ENCODE measurements at places on chromosomes 6 and 20. TPM values are rescaled to one million over a fixed set of nuclear protein-coding genes. Genes with fewer than 3 reads are reported as not detected.

DNA sequence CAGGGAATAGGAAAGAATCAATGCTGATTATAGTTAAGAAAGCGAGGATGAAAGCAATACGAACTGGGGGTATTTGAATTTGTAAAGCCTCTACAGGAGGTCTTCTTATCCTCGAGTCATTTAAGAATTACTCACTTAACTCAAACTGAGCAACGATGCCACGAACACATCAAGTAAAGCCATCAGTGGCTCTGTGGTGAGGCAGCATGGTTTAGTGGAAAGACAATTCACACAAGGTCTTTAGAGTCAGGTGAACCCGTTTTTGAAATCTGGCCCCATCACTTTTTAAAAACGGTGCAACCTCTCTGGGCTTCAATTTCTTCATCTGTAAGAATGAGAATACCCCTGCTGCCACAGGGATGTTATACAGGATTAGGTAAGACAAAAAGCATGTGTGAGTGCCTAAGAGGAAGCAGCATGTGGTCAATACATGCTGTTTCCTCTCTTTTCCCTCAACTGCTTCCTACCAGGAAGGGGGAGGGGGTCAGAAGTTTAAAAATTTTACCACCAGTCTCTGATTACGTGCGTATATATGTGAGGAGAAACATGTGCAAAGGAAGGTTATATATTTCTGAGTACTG is 162.0 kb downstream of the BTBD9 start:
- H3K36me3 ChIP-seq: no peaks in the 10 kb centered on the region
- H3K27ac ChIP-seq: no peak overlapping the region
- DNase-seq: no peak
- H3K27me3 ChIP-seq: no peaks in the 10 kb centered on the region
- peaks cover 20% of the 10 kb centered on the region for H3K4me1 ChIP-seq

- no peak for DNase-seq
- H3K27me3 ChIP-seq: peaks cover 5% of the 10 kb centered on the region
- no peak overlapping the region for H3K4me3 ChIP-seq
- H3K4me1 ChIP-seq: no peaks in the 10 kb centered on the region
Observed at GRCh38 chr6:46011188-46012085, 4.2 kb downstream of the CLIC5 start.

- DNase-seq: no peak
- no peaks in the 10 kb centered on the region for H3K27me3 ChIP-seq
- H3K36me3 ChIP-seq: no peaks in the 10 kb centered on the region
- no peak overlapping the region for H3K27ac ChIP-seq
- H3K4me1 ChIP-seq: no peaks in the 10 kb centered on the region
Observed at GRCh38 chr6:105967917-105968602, 118.1 kb upstream of the PRDM1 start.

DNA sequence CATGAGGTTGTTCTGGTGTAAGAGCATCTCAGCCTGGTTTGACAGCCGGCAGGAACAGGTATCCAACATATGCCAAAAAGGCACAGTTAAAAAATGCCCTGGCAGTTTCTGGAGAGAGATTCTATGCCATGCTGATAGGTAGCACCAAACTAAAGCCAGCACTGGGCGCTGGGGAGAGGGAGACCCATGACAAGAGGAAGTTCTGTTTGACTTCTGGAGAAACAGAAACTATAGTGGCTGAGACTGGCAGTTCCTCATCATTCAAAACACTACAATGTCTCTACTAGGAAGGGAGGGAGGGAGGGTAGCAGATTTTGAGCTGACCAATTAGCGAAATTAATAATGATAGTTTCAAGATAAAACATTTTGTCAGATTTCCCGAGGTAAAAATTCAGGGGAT is 174.1 kb downstream of the ADAT2 start:
- no peak for DNase-seq
- no peaks in the 10 kb centered on the region for H3K36me3 ChIP-seq
- no peaks in the 10 kb centered on the region for H3K4me1 ChIP-seq
- H3K27ac ChIP-seq: no peak overlapping the region
- H3K27me3 ChIP-seq: no peaks in the 10 kb centered on the region
- no peak overlapping the region for H3K4me3 ChIP-seq

GRCh38 chr6:168000198-168001028 is 2.9 kb downstream of the KIF25 start:
- peaks cover 20% of the 10 kb centered on the region for H3K36me3 ChIP-seq
- H3K4me3 ChIP-seq: no peak overlapping the region
- H3K27me3 ChIP-seq: peaks cover 2% of the 10 kb centered on the region
- no peak overlapping the region for H3K27ac ChIP-seq
- no peak for DNase-seq
- H3K4me1 ChIP-seq: peaks cover 2% of the 10 kb centered on the region

- peak overlapping the region; percentile 66 for H3K4me3 ChIP-seq
- DNase-seq: no peak
- H3K27me3 ChIP-seq: peaks cover 2% of the 10 kb centered on the region
- no peaks in the 10 kb centered on the region for H3K36me3 ChIP-seq
- no peaks in the 10 kb centered on the region for H3K4me1 ChIP-seq
Observed at GRCh38 chr20:41664584-41664983, 46.4 kb upstream of the CHD6 start.

DNA sequence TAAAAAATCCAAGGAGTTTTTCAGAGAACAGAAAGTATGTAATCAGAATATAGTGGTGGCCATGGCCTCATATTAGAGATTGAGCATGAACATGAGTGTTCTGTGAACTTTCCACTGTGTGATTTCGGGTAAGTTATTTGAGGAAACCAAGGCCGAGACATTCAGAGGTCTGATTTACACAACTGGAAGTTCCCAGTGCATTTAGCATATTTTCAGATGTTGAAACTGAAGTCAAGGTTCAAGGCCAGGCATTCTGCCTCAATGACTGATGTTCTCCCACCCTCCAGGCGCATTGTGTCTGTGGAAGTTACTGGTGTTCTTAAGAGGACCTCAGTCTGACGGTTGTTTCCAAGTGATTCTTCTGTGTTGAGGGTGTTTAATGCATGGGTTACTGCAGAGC is 26.2 kb downstream of the RNF144B start:
- no peaks in the 10 kb centered on the region for H3K4me1 ChIP-seq
- H3K27me3 ChIP-seq: no peaks in the 10 kb centered on the region
- H3K27ac ChIP-seq: no peak overlapping the region
- DNase-seq: no peak
- H3K4me3 ChIP-seq: no peak overlapping the region
- no peaks in the 10 kb centered on the region for H3K36me3 ChIP-seq

DNA sequence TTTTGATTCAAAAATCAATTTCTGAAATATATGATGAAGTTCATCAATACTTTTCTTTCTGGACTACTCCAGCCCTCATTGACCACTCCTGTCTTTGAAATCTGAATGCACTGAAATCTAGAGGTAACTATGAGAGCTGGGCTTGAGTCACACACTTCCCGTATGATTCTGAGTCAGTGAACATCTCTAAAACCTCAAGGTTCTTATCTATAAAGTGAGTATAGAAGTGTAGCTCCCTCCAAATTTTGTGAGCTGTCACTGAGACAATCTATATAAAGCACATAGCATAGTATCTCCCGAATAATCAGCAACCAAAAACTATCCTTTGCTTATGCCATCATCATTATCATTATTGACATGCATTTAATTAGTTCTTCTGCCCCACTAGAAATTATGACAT is 182.4 kb downstream of the TSHZ2 start:
- no peaks in the 10 kb centered on the region for H3K4me1 ChIP-seq
- no peak overlapping the region for H3K27ac ChIP-seq
- no peak for DNase-seq
- H3K4me3 ChIP-seq: no peak overlapping the region

DNA sequence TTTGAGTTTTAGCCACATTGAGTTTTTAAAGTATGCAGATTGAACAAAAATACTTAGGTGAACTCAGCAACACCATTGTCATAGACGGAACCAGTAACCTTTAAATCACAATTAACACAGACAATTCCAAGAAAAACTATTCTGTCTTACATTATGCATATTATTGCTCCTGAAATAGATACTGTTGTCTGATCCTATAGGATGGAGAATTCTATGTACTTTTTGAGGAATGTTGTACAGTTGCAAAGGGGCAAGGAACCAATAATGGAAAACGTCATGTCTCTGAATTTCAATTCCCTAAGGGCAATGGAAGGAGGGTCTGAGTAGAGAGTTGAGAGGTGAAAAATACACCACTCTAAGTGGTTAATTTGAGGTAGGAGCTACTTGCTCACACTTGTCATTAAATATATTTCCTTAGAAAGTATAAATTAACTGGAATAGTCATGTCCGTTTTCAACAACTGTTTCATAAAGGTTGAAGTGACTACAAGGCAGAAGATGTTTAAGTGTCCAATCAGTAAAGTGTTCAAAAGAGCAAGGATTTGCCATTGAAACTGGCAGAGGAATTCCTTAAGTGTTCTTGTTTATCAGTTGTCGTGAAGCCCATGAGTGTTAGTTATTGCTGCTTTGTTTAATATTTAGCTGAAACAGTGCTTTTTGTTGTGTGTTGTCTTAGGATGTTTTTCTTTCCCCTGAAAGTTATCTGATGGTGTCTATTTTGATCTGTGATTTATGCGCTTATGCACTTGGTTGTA is 1.3 kb downstream of the NKAIN2 start:
- H3K4me3 ChIP-seq: peak overlapping the region; percentile 82
- H3K4me1 ChIP-seq: no peaks in the 10 kb centered on the region
- H3K27me3 ChIP-seq: peaks cover 5% of the 10 kb centered on the region

DNA sequence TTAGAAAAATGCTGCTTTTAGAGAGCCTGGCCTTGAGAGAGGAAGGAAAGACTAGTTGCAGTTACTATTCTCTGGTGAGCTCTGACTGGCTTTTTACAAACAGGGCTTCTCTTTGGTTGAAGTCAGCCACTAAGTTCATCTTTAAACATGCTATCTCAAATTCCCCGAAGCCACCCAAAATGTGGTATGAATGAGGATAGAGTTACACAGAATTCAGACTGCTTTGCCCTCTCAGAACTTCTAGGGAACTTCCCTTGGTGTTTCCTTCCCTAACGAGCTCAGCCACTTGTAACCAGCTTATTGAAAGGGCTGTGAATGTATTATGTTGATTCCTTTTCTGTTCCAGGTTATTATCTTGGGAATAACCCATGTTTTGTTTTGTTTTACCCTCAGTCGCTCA is 73.5 kb downstream of the EFHC1 start:
- no peak overlapping the region for H3K4me3 ChIP-seq
- peaks cover 2% of the 10 kb centered on the region for H3K27me3 ChIP-seq
- no peak for DNase-seq
- H3K36me3 ChIP-seq: no peaks in the 10 kb centered on the region

- no peak overlapping the region for H3K4me3 ChIP-seq
- H3K27me3 ChIP-seq: peaks cover 4% of the 10 kb centered on the region
Observed at GRCh38 chr20:1190847-1191246, 6.1 kb upstream of the TMEM74B start.

LPIN3 gene
- total RNA-seq: 5.9 TPM

LST1 gene
- not detected for total RNA-seq

CDH26 gene
- 0.76 TPM for total RNA-seq

SEC63 gene
- 311 TPM for total RNA-seq

BCKDHB gene
- 13.6 TPM for total RNA-seq
